Bronchial smooth muscle cell (primary cell): ENCODE measurements at places on chromosomes 12 and 14. TPM values are rescaled to one million over a fixed set of nuclear protein-coding genes. Genes with fewer than 3 reads are reported as not detected.

Gene KRT75
- total RNA-seq: not detected in 2 replicates

Gene FGD4
- 5.2 and 13.7 TPM in 2 replicates for total RNA-seq

Gene LRFN5
- total RNA-seq: 13.2 and 33.6 TPM in 2 replicates

Gene CPNE6
- not detected in 2 replicates for total RNA-seq

Gene CATSPERB
- not detected in 2 replicates for total RNA-seq

Gene OR4E2
- not detected in 2 replicates for total RNA-seq

Gene NPFF
- not detected in 2 replicates for total RNA-seq

Gene FAR2
- 2.1 and 5.2 TPM in 2 replicates for total RNA-seq

Gene LRP1-AS
- total RNA-seq: 0.17 TPM in 1 of 2 replicates, not detected in the other

Gene BCL11B
- under 0.01 TPM in 2 replicates for total RNA-seq
